ENCODE measurements at places on chromosomes 7 and 10.

DNA sequence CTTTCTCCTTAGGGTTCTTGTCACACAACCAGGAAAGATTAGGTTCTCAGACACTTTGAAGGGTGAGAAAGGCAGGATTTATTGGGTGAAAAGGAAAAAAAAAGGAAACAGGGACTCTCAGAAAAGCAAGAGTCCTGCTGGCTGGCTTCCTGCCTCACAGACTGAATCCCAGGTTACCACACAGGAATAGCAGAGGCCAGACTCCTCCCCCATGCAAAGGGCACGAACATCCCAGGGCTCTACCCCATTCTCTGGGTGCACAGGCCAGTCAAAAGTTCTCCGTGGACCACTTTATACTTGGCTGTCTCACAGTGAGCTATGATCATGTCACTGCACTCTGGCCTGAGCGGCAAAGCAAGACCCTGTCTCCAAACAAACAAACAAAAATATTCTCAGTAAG, 42.6 kb downstream of the HOXA1 start:
- no peak for DNase-seq

DNA sequence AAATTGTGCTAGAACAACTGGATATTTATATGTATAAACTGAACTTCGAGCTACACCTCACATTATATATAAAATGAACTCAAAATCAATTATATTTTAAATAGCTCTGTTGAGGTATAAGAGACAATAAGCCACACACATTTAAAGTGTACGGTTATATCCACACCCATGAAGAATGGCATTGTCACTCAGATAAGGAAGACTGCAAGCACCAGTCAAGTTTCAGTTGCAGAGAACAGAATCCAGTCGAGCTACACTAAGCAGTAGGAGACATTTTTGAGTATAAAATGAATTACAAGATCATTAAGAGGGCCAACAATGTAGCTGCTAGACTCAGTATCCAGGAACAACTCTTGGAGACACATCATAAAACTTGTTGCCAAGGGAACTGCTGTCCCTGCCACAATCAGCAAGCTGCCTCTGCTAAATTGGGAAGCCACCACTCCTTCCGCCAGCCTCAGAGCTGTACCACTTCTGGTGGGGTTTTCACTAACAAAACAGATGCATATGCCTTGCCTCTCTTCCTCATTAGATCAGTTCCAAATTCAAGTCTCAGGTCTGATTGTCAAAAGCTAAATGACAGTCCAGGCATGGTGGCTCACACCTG, 19.6 kb upstream of the GPNMB start:
- DNase-seq: no peak

DNA sequence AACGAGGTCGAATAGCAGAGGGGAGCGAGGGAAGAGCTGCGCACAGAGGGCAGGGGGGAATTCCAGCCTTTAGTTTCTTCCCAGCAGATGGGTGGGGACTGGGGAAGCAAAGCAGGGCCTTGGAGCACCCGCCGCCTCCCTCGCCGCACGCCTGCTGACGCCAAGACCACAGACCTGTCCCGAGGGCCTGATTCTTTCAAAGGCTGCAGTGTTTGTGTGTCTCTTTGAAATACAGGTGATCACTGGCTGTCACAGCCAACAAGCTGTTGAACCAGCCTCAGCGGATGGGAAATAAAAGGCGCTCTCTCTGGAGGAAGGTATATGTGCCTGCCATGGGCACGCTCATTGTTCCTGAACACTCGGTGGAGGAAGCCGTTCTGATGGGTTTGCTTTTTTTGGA, 119.3 kb downstream of the FAM53B start:
- DNase-seq: peak; percentile 11

- DNase-seq: no peak
Measured at GRCh38 chr10:5553400-5554170, 28.8 kb downstream of the CALML3 start.

GRCh38 chr10:35133586-35133985, 6.9 kb downstream of the CREM start:
- no peak for DNase-seq
